Stimulated activated CD8-positive, alpha-beta memory T cell treated with anti-CD3 and anti-CD28 coated beads, Interleukin-15, amount 100 ng/mL, for 4 hours (primary cell): ENCODE measurements at places on chromosomes 4 and X.
A peak's percentile ranks its signal among the peaks of the same experiment; 100 is the strongest.

GRCh38 chrX:151396825-151397740 lies at the start of gene VMA21:
Gene VMA21 (plus strand): TSS chrX:151397206. CDS start chrX:151397309, 103 bp downstream.
- DNase-seq: peak; percentile 65

DNA sequence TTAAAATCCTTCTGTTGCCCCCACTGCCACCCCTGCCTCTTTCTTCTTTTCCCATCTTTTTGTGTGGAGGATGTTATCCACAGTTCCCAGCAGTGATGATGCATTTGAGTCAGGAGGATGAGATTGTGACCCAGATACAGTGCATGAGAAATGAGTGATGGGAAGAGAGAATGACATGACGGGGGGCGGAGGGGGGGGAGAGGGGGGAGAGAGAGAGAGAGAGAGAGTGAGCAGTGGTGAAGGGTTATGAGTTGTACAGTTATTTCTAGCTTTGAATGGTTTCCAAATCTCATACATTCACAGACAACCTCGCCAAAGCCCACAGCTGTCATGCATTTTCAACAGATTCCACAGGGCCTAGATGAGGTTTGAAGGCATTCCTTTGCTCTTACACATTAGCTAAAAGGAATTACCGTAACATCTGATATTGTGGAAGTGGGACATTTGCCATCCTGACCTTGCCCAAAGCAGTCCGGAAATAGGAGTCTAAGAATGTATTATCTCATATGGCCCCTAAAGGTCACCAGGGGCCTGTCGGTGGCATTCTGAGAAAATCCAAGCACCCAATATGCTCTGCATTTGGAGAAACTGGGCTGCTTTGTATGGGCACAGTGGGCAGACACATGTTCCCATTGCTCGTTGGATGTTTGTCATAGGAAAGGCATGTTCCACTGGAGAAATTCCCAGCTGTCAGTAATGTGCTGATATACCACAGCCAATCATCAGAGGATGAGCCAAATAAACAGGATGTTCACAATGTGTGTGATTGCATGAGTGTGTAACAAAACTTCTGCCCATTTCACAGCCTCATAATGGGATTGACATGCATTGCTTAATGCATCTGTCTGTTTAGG lies 435.8 kb downstream of the SPRY1 start:
- DNase-seq: no peak

DNA sequence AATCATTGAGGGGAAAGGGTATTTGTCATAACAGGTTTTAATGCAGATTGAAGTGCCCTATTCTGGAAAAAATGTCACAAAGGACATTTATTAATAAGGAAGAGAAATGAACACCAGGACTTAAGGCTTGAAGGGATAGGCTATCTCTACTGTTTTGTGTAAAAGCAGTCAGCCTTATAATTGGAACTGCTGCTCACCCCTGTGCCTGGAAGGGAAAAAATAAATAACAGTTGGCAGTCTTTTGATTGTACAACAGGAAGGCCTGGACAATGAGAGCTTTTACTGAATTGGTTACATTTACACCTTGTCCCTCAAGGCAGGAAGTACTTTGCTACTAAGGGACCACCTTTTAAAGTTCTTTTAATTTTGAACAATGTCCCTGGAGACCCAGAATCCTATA lies 17.8 kb upstream of the MAGED4 start:
- DNase-seq: no peak

GRCh38 chr4:147779451-147779850 lies 47.6 kb downstream of the ARHGAP10 start:
- DNase-seq: no peak

- DNase-seq: no peak
These were observed 81.0 kb upstream of the ZDHHC15 start for GRCh38 chrX:75603833-75604232.

GRCh38 chr4:185774131-185774653 lies 37.8 kb downstream of the SORBS2 start:
- no peak for DNase-seq

- DNase-seq: no peak
These were observed 904.9 kb downstream of the CENPC start for GRCh38 chr4:66640233-66640990.

GRCh38 chrX:45697591-45697990 lies 496.9 kb upstream of the DIPK2B start:
- DNase-seq: no peak

GRCh38 chr4:53520116-53520515 lies 71.2 kb downstream of the LNX1 start:
- DNase-seq: no peak

DNA sequence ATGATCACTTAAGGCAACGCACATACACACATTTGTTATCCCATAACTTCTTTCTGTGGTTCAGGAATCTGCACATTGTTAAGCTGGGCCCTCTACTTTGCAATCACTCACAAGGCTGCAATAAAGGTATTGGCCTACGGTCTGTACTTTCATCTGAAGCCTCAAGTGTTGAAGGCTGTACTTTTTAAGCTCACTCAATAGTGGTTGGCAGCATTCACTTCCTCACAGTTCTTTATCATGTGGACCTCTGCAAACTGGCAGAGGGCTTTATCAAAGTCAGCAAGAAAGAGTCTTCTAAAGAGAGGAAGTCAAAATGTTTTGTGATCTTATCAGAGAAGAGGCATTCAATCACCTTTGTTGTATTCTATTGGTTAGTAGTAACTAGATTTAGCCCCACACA lies 301.4 kb upstream of the EPHA5 start:
- no peak for DNase-seq

DNA sequence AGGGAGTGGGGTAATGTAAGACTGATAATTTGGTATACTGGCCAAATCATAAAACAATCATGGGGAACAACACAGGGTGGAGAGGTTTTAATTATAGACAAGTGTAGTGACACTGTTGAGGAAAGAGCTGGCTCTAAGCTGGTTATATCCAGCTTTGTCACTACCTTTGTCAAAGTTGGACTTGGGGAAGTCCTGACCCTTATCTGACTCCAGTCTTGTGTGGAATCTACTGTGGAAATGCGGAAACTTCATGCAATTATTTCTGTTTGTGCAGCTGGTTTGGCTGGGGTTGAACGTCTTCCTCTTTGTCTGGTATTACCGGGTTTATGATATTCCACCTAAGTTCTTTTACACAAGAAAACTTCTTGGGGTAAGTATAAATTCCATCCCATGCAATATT lies 2.0 kb downstream of the CYBB start:
- DNase-seq: no peak
